ENCODE measurements at places on chromosomes 2 and 18.

GRCh38 chr2:154724194-154724797 is 25.8 kb downstream of the KCNJ3 start:
- DNase-seq, result no peak

DNA sequence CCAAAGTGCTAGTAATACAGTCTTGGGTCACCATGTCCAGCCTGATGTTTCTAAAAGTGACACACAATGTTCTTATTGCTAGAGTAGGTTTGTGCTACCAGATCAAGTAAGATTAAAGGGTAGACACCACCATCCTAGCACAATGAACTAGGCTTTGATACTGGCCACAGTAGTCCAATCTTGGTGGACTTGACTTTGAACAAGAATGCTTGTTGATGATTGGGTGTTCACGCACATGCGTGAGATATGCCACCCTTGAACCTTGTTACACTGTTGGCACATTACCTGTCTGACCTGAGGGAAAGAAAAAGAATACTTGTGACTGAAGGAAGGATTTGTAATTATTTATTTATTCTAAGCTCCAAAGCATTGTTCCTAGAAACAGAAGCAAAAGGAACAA is 72.1 kb upstream of the EMILIN2 start:
- DNase-seq, result no peak

DNA sequence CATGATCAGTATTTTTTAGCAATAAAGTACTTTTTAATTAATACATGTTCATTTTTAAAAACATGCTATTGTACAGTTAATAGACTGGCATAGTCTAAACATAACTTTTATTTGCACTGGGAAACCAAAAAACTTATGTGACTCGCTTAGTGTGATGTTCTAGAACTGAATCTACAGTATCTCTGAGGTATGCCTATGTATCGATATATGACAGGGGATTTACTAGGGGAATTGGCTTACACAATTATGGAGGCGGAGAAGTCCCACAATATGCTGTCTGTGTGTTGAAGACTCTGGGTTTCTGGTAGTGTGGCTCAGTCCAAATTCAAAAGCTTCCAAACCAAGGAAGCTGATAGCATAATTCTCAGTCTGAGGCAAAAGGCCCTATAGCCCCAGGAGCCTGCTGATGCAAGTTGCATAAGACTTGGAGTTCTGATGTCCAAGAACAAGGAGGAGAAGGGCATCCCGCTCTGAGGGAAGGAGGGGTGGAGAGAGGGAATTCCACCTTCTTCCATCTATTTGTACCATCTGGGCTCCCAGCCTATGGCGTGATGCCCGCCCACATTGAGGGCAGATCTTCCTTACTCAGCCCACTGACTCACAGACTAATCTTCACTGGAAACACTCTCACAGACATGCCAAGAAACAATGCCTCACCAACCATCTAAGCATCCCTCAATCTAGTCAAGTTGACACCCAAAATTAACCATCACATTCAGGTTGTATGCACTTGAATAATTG is 27.5 kb downstream of the ZNF638 start:
- DNase-seq, result peak; percentile 87

GRCh38 chr2:30385327-30385726 is 61.7 kb upstream of the LCLAT1 start:
- DNase-seq, result peak; percentile 48

DNA sequence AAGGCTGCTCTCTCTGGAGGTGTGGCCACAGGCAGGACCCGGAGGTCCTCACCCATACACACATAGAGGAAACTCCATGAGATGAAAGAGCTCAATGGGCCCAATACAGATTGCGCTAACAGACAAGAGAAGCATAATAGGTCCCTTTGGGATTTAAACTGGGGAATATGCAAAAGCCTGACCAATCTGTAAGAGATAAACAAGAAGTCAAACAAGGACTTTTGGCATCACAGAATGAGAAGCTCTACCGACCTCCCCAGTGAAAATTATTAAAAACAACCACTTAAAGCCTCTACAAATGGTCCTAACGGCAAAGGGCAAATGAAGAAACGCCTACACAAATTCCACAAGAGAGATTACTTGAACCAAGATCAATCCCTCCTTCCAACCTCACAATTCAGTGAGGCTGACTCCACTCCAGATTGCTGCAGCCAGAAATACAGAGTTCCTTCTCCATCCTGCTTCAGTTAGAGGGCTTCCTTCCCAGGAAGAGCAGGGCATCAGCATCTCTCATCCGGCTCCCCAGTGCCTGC is 10.8 kb downstream of the IWS1 start:
- DNase-seq, result peak; percentile 86

- DNase-seq, result peak; percentile 99
Measured at GRCh38 chr2:12819103-12819475, 102.4 kb downstream of the TRIB2 start.

GRCh38 chr2:96530474-96531357 is 5.8 kb upstream of the ARID5A start:
- no peak for DNase-seq

DNA sequence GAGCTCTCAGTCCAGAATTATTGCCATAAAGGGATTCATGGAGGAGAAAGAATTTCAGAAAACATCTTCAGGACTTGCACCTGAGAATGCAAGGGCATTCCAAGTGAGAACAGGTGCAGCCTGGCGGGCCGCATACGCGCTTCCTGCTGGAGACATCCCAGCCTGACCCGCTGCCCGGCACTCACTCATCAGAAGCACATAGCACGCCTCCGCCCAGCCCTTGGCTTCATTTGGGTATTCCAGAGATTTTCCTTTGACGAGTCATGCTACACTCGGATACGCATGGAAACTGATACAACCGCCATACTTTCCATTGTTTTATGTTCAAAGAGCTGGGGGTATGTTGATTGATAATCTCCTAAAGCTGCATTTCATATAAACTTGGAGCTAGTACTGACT is 228.0 kb upstream of the ID2 start:
- DNase-seq, result no peak

- no peak for DNase-seq
Measured at GRCh38 chr2:63614983-63615945, 26.5 kb downstream of the MDH1 start.

- DNase-seq, result no peak
Measured at GRCh38 chr2:174784909-174785308, 20.6 kb upstream of the CHRNA1 start.

- DNase-seq, result no peak
Measured at GRCh38 chr2:76938153-76938552, 584.0 kb downstream of the LRRTM4 start.

- DNase-seq, result peak; percentile 25
Measured at GRCh38 chr2:159738509-159739390, 26.4 kb downstream of the MARCHF7 start.

- DNase-seq, result no peak
Measured at GRCh38 chr18:73973972-73974371, 173.7 kb downstream of the FBXO15 start.

DNA sequence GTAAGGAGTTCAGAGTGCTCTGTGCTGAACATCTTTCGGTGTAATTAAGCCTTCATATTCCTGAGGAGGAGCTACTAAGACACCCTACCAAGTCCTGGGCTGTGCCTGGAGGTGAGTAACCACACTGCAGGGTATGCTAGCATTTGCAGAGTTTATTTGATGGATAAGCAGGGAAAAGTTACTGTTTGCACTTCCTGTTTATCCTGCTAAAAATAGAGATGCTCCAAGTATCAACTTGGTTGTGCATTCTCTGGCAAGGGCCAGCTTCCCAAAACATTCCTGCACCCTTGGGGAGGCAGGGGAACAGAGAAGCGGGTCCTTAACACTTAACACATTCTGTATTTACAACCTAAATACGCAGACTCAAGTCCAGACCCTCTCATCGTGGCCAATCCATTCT is 49.8 kb downstream of the PARD6G start:
- DNase-seq, result no peak

DNA sequence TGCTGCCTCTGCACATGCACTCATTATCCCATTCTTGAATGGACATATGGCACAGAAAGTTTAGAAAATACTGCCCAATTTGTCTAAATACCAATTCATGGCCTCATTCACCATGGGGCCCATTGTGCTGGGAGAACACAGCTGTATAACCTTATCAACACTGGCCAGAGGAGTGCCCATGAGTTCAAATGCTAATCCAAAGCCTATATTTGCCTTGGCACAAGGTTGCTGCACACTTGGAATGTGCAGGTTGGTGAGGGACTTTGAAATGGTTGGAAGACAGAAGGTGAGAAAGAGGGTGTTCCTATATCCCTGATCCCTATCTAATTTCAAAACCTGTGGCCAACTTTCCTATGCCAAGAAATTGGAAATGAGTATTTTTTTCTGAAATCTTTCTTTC is 693.9 kb upstream of the ID2 start:
- no peak for DNase-seq

DNA sequence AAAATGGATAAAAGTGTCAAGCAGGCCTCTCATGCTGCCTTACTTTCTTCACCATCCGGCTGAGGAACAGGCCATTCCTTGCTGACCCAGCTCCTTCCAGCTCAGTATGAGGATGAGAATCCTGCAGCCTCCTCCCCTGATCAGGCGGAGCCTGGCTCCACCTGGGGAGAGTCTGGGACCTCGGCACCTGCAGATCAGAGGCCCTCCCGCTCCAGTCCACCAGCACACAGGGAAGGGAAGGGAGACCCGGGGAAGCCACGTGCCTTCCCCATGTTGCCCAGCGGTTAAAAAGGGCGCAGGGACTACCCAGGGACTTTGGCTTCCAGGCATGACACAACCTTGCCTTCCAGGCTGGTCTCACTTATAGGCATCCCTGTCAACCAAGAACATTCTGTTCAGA is 172.0 kb downstream of the NDUFA10 start:
- no peak for DNase-seq

GRCh38 chr2:168211664-168212163 is 35.7 kb downstream of the STK39 start:
- DNase-seq, result no peak

DNA sequence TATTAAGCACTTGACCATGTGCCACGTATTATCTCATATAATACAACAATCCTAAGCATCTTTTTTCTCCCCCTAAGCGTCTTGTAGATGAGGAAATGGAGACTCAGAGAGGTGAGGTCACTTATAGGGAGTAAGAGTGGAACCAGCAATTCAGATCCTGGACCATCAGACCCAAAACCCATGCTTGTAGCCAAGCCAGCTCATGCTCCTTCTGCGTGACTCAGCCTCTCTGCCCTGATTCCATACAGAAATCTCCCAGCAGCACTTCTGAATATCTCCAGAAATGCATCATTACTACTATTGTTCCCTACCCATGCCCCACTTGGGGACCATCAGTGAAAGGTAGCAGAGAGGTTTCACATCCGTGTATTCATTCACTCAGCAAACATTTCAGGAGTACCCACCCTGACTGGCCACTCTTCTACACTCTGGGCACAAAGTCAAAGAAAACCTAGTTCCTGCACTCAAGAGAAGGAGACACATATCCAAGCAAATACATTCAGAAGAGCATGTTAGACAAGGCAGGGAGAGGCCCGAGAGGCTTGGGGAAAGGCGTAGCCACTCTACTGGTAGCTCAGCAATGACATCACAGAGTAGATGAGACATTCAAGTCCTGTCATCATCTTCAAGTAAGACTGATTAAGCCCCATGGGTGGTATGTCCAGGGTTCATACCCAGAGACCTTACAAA is 141.9 kb downstream of the MTCL1 start:
- peak; percentile 80 for DNase-seq

DNA sequence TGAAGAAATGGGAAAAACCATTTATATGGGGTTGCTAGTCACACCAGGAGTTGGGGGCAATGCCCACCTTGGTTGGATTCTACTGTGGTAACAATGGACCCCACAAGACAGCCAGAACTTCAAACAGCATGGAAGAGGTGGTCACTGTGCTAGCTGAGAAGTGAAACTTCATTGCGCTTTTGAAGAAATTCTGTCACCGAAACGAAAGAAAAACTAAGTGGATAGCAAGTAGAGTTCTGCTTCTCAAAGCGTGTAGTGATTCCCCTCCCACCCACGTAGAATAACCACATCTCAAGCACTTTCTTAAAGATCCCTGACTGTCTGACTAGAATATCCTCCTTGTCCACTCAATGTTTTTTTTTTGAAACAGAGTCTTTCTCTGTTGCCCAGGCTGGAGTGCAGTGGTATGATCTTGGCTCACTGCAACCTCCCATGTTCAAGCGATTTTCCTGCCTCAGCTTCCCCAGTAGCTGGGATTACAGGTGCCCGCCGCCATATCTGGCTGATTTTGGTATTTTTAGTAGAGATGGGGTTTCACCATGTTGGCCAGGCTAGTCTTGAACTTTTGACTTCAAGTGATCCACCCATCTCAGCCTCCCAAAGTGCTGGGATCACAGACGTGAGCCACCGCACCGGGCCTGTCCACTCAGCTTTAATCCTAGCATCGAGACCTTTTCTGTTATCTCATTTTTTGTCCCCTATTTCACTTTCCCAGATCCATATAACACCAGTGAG is 30.1 kb upstream of the CCL20 start:
- DNase-seq, result no peak

GRCh38 chr18:51540562-51540961 is 343.1 kb upstream of the MEX3C start:
- DNase-seq, result no peak

GRCh38 chr2:23561544-23561943 is 176.6 kb downstream of the KLHL29 start:
- no peak for DNase-seq

DNA sequence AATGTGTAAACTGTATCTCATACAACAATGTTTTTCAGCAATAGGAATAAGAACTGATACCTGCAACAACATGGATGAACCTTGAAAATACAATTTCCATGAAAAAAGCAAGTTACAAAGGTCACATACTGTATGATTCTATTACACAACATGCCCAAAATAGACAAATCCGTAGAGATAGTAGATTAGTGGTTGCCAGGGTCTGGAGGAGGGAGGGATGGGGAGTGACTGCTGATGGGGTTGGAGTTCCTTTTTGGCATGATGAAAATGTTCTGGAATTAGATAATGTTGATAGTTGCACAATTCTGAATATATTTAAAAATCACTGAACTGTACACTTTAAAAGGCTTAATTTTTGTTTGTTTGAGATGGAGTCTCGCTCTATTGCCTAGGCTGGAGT is 33.8 kb downstream of the UBXN4 start:
- no peak for DNase-seq

DNA sequence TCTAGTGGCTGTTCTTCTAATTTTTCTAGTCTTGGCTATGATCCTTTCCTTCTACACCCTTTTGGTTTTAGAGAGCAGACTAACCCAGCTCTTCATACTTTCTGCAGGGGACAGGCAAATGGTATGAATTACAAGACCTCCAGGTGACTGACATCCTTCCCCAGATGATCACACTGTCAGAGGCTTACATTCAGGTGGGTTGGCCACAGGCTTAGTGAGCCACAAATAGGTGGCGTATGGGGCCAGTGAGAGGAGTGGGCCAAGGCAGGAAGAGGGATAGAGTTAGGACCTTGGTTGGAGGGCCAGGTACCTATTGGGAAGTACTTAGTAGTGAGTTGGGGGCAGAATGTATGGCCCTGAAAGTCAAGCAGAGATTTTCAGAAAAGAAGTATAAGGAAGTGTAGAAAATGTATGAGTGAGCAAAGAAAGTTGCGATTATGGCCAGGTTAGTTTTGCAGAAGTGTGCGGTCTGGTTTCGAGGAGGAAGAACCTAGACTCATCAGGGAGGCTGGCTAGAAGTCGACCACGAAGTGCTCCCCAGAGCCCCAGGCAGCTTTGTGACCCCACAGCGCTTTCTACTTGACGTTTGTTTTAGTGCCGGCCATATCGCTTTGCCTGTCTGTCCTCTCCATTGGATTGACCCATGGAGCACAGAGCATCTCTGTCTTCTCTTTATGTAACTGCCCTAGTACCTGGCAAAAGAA is 20.0 kb downstream of the SFTPB start:
- DNase-seq, result no peak

GRCh38 chr2:233350708-233351107 is 3.6 kb upstream of the DGKD start:
- DNase-seq, result peak; percentile 90

- peak; percentile 79 for DNase-seq
Measured at GRCh38 chr2:159140070-159140769, 146.3 kb downstream of the WDSUB1 start.

GRCh38 chr18:49884959-49885358 is 71.6 kb upstream of the ACAA2 start:
- DNase-seq, result no peak
